ENCODE measurements at places on chromosomes 13 and 19.

- DNase-seq, result no peak
Observed at GRCh38 chr19:33005440-33005839, 33.4 kb downstream of the FAAP24 start.

DNA sequence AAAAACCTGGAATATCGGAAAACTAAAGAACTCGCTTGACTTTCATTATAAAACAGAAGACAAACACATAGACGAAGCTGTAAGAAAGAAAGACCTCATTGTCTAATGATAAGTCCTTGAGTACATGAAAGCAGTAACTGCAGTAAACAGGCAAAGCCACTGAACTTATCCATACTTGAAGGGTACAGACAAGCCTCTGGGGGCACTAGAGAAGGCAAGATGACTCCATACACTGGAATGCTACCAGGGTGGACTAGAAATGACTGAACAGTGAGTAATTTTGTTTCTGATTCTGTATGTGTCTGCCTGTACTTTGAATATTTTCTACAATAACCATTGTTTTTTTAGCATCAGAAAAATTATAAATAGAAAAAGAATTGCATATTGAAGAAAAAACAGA, 507.9 kb downstream of the UQCRFS1 start:
- DNase-seq, result no peak

DNA sequence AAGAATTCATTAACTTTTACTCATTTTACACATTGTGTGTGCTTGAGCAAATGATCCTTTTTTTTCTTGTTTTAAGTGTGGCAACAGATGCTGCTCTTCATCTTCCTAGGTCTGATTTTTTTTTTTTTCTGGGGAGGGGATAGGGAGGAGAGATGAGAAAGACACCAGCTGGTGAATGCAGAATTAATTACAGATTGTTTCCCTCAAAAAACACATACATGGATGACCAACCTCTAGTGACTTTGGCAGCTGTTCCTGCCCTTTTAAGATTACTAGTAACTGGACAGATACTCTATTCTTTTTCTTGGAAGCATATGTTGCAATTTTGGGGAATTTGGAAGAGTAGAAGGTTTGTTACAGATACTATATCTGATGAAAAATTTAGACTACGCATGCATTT, 103.6 kb upstream of the MYO16 start:
- no peak for DNase-seq

DNA sequence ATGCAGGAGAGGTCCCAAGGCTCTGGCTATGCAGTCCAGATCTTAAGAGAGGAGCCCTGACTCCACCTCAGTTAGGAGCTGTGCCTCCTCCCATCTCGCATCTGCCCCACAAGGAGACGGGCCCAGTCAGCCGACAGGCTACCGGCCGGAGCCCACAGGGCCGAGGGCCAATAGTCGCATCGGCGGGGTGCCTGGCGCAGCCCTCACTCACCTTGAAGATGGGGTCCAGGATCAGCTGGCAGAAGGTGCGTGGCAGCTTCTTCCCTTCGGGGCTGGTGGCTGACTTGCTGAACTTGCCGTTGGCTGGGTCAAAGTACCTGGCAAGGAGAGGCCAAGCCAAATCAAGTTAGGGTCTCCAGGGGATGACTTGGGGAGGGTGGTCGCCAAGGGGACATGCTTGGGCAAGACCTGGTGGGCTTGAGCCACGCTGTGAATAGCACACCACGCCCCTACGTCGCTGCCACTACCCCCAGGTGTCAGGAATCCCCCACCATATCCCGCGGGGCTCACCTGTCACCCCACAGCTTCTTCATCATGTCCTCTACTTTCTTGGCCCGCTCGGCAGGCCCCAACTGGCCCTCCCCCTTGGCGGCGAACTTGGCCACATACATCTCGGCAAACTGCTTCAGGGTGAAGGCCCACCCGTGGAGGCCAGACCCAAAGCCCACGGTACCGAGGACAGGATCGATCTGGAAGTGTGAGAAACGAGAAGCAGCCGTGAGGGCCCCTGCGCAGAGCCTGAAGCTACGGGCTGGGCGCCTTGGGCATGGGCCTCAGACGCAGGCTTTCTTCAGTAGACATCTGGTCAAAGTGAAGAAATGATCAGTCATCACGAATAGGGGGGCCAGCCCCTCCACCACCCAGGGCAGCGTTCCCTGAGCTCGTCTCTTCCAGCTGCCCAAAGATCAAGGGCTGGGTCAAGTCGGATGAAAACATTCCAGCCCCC, 3.3 kb downstream of the EEF2 start:
- DNase-seq, result no peak

- no peak for DNase-seq
Observed at GRCh38 chr19:46915386-46915785, 54.6 kb downstream of the ARHGAP35 start.

GRCh38 chr19:18639706-18640243, 2.9 kb downstream of the KLHL26 start:
- DNase-seq, result no peak

DNA sequence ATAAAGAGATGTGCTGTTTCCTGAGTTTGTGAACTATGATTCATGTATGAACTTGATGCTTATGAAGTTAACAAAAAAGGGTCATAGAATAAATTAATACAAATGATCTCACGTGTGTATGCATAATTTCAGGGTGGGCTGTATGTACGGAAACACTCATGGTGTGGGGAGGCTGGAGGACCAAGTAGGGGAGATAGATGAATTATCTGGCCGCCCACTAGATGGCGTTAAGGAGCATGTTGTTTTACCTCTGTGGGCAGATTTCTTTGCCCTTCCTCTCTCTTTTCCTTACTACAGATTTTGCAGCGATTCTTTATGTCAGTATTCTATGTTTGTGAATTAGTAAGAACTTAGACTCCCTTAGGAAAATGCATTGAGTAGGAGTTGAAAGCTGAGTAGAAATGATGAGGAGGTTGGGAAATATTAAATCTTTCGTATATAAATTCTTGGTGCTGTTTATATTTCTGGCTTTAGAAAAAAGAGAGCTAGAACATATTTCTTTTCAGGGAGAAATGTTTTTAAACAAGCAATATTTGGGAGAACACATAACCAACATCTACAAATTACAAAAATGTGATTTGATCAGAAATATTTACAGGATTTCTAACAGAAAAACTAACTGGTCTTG, 47.4 kb upstream of the TMTC4 start:
- DNase-seq, result no peak

GRCh38 chr19:15563325-15563794, 51.7 kb upstream of the CYP4F8 start:
- DNase-seq, result no peak

GRCh38 chr13:62931853-62932252, 1516.2 kb upstream of the PCDH20 start:
- no peak for DNase-seq

DNA sequence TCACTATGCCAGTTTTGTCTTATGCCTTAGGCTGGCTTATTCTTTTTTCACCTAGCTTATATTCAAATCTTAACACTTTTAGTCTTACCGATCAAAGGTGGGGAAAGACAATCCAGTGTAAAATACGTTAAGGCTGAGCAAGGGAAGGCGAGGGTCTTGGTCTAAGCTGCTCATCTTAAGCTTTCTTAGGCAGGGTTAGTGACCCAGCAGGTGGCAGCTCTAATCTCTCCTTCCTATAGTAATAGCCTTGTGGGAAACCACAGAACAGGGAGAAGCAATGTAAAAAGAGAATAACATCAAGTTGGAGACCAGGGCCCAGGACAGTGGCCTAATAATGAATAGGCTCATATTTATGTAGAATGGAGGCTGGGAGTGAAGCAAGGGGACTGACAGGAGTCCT, 45.9 kb downstream of the COG3 start:
- DNase-seq, result no peak

DNA sequence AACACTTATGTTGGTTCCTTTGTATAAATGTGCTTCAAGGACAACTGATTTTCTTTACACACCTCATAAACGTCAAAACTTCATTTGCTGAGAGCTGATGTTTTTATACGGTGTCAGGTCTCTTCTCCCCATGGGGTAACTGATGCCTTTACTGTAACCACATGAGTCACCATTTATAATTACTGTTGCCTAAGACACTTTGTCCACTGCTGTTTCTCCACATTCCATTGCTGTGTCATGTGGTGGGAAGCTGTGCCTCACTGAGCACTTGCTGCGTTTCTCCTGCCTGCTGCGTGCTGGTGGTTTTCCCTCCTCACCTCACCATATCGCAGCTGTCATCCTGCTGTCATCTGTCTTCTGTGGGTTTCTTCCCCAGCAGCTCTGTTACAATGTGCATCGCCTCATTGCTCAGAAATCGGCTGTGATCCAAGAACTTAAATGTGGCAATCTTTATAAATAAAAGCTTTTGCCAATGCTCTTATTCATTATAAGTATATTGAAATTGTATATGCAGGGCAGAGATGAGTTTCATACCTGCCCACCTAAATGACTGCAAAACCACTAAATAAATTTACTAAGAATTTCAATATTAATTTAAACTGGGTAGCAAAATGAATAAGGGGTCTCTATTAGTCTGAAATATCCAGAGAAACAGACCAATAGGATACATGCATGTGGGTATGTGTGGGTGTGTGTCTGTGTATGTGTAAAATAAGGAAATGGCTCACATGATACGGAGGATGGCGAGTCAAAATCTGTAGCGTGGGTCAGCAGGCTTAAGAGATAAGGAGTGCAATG, 547.0 kb upstream of the SLITRK5 start:
- DNase-seq, result no peak

DNA sequence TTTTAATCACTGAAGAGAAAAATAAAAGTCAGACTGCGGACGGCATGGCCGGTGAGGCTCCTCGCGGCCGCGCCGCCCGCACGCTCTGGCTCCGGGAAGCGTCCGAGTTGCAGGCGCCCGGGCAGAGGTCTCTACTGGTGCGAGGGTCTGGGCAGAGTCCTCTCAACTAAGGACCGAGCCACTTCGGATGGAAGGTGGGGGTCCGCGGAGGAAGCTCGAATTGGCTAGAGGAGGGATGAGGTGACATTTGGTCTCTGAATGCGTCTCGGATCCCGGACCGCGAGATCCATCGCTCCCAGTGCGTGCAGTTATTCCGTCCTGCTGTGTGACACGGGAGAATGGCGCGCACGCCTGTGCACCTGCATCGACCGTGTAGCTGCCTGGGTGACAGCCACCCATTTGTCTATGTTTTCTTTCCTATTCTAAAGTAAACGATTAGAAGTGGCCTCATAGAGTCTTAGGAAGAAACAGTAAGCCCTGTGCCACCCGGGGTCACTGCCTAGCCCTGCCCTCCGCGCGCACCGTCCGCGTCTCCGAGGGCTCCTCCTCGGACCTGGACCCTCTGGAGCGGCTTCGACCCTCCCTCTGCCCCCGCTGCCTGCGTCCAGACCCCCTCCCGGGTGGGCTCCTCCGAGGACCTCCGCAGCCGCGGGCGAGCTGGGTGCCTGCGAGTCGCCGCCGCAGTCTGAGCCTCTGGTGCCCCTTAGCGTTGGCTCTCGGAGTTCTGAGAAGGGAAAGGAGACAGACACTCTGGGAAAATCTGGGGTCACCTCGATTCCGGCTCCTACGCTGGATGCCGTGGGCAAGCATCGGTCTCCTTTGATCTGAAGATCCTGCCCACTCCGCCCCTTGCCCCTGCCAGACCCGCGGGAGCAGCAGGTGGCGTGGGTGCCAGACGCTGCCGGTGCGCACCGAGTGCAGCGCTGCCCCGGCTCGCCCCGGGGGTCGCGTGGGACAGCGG, 347.4 kb downstream of the LIG4 start:
- no peak for DNase-seq

GRCh38 chr13:67408798-67409197, 178.7 kb upstream of the PCDH9 start:
- DNase-seq, result no peak

DNA sequence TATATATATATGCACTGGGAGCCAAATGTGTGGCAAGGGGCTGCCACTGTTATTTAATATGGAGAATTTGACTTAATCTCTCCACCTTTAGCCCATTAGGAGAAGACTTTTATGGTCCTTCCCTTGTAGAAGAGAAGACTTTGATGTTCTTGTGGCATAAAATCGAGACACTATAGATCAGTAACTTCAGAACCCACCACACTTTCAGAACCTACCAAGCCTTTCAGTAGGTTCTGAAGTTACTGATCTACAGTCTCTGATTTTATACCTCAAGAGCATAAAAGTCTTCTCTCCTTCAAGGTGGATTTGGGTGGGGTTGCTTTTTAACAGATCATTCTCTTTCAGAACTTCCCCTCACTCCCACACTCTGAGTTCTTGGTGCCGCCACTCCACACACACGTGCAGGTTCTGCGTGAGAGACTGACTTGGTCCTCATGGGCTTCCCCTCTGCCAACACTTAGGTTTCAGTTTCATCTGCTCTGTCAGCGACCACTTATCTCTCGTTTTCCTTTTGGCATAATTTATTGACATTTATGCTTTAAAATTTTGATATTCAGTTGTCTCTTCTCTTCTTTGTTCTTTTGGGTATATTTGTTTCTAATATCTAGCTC, 213.4 kb upstream of the PCDH17 start:
- DNase-seq, result no peak

DNA sequence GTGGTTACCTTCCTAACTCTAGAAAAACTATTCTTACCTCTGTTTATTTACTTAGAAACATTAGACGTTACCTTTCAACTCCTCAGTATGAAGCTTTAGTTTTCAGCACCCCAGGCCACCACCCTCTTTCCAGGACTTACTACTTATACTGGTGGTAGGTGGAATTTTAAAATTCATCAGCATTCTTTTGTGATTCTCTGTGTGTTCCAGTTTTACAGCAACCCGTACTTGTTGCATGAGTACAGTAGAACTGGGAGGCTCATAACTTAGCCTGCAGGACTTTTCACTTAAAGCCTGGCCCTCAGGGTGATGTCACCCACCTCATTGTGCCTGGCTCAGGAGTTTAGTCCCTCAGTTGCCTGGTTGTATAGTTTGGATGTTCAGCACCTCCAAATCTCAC, 49.4 kb upstream of the ALOX5AP start:
- no peak for DNase-seq

GRCh38 chr19:51084505-51084904, 1.8 kb upstream of the KLK14 start:
- DNase-seq, result no peak

DNA sequence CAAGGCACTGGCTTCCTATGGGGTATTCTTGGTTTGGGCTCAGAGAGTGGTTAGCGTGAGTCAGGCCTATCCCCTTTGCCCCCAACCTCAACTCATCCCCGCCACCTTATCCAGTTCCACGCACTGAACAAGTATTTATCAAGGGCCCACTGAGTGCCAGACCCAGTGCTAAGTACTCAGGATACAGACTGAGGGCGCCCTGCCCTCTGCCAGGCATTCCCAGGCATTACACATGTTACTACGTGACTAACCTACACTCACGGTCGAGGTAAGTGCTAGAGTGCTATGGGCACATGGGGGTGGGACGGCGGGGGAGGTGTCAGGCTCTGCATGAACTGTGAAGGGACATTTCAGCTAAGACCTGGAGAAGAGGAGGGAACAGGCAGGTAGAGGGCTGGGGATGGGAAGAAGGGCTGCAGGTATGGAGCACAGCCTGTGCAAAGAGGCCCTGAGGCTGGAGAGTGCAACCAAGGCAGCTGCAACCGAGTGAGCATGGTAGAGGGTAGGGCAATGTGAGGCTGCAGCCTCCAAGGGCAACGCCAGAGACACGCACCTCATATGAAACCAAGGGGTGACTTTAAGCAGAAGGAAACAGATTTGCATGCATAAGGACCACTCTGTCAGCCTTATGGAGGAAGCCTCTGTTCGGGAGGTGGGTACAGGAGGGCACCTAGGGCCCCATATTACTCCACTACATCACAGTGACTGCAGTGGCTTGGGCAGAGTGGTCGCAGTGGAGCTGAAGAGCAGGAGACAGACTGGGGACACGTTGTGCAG, 22.5 kb downstream of the DHRS12 start:
- no peak for DNase-seq

- no peak for DNase-seq
Observed at GRCh38 chr13:98390086-98390715, 186.7 kb downstream of the STK24 start.
